ENCODE measurements at places on chromosomes 1 and 21.

GRCh38 chr1:30808067-30808662 is 50.6 kb upstream of the LAPTM5 start:
- DNase-seq, result no peak

- no peak for DNase-seq
Measured at GRCh38 chr1:6378096-6378746, 15.3 kb downstream of the ACOT7 start.

DNA sequence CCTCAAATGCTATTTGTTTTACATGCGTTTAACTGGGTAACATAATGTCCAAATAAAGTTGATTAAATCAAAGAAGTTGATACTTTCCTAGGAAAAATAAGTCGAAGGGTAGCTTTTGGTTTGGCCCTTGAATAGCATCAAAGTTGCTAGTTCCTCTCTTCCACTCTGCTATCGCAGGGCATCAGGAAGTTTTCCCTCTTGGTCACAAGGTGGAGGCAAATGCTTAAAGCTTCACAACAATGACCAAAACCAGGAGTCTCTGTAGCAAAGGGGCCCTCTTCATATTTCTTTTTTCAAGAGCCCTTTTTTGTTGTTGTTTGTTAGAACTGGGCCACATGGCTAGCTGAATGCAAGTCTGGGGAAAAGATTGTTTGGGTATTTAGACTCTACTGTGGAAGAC is 668.4 kb downstream of the KCNT2 start:
- no peak for DNase-seq

GRCh38 chr1:5579966-5580365 is 412.3 kb downstream of the NPHP4 start:
- no peak for DNase-seq

DNA sequence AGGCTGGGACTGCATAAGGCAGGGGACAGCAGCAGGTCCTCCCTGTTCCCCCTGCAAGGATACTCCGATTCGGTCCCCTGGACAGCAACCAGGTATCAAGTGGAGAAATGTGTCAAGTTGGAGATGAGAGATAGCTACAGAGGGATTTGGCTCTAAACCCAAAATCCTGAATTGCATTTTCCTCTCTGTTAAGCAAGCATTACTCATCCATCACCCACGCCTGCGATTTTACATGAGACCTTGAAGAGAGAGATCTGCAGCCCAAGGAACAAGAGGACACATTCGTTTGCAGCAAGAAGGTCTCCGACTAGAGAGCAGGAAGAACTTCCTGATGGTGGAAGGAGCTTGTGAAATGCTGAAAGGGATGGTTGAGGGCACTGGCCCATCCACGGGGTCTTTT is 21.9 kb downstream of the SYT2 start:
- no peak for DNase-seq

DNA sequence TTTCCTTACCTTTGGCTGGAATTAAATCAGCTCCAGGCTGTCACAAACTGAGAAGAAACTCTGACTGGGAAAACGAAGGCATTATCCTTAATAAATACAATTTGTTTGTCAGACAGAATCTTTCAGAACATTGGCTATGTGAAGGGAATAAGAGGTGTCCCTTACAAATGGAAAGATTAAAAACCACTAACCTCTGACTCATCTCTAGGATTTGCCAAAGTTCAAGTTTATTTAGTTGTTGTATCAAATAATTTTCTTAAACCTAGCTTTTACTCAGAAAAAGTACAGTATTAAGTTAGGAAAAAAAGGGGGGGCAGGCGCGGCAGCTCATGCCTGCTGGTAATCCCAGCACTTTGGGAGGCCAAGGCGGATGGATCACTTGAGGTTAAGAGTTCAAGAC is 15.7 kb downstream of the SERTAD4 start:
- DNase-seq, result no peak

DNA sequence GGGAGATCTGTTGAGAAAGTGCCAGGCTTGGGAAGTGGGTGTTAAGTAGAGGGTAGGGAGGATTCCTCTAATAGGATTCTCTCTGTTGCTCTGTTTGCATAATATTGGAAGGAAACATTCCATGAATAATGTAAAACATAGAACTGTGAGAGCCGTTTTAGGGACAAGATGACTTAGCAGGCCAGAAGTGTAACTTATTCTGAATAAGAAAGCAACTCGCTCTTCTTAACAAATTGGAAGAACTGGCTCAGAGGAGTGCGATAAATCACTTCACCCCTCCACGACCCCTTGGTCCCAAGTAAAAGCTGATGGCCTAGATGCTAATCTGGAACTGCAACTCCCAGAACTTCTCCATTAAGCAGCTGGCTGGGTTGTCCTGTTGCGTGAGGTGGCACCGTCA is 19.1 kb downstream of the SIM2 start:
- no peak for DNase-seq

GRCh38 chr1:30753660-30754123 is 3.9 kb downstream of the LAPTM5 start:
- DNase-seq, result no peak

- no peak for DNase-seq
Measured at GRCh38 chr1:200520735-200521134, 99.8 kb downstream of the KIF14 start.

GRCh38 chr21:16071092-16071491 is 341.3 kb downstream of the USP25 start:
- DNase-seq, result no peak

DNA sequence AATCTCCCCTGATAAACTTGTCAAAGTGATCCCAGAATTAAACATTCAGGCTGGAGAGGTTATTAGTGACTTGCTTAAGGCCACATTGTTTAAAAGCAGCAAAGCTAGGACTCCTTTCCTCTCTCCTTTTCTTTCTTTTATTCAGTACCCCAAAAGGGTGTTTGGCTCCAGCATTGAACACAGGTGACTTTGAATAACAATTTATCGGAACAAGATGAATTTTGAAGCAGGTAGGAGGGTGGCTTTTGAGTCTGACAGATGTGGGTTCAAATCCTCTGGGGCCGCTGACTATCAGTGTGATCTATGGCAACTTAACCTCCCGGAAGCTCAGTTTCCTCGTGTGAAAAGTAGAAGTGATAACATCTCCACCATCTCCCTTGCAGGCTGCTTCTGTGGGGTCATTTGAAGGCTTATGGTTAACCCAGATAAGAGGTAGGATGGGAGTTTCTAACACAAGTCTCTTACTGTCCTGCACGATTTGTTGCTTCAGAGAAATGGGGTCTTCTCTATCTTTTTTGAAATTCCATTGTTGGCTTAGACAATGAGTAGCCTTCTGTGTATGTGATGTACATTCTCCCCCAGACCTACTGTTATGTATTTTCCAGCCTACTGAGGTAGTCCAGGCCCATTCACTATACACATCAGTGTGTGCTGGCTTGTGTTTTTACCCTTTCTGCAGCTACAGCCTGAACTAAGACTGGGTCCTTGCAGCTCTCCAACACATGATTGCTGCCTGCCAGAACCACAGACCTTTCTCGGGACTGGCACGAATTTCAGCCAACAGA is 29.0 kb downstream of the JUN start:
- no peak for DNase-seq

GRCh38 chr1:213376862-213377372 is 325.9 kb downstream of the RPS6KC1 start:
- no peak for DNase-seq

DNA sequence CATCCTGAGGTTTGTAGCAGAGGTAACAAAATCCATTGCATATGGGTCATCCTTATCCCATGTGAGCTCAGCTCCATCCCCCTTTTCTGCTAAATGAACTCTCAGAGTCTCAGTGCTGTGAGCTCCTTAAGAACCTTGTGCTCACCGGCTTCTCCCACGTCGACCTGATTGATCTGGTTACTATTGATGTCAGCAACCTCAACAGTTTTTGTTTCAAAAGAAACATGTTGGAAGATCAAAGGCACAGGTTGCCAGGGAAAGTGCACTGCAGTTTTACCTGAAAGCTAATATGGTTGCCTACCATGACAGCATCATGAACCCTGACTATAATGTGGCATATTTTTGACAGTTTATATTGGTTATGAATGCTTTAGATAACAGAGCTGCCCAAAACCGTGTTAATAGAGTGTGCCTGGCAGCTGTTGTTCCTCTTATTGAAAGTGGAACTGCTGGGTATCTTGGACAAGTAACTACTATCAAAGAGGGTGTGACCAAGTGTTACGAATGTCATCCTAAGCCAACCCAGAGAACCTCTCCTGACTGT is 131.4 kb downstream of the HS2ST1 start:
- peak; percentile 58 for DNase-seq

DNA sequence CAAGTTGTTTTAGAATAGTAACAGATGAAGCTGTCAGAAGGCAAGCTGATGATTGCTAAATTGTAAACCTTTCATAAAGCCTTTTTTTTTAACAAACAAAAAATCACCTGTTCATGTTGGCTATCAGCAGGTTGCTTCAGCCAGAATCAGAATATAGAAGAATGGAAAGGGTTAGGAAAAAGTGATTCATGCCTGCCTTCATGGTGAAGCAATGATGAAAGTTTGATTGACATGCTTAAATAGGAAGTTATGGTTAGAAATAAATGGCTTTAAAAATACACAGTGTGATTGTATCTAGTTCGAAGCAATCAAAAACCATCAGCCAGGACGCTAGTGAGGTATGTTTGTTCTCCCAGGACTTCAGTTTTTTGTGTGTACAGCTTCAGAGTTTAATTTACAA is 37.9 kb downstream of the GABPA start:
- no peak for DNase-seq

DNA sequence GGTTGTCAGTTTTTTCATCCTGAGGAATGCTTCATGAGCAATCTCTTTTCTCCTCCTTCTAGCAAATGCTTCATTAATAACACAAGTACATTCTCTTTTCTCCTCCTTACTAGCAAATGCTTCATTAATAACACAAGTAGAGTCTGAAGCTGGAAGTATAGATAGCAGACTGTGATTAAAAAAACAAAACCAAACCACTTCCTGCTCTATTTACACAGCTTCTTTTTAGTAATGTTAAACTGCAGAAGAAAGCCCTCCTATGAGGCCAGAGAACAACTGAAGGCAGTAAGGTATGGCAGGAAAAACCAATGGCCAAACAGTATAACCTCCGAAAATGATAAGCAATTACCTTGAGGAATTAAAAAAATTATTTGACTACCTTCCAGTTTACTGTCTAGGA is 90.1 kb downstream of the ZSWIM5 start:
- no peak for DNase-seq

DNA sequence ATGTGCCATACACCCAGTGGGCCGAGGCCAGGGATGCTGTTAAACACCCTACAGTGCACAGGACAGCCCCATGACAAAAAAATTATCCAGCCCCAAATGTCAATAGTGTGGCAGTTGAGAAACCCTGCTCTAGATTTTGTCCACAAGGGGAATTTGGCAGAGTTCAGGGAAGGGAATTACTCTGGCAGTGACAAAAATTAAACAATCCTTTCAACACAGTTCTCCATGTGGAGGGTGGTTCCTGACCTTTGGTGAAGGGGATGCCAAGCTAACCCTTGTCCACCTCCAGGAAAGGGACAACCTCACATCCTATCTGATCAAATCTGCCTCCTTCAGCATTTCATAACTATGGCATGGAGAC is 28.4 kb upstream of the CD84 start:
- DNase-seq, result no peak

GRCh38 chr1:210600421-210601159 is 271.9 kb downstream of the HHAT start:
- no peak for DNase-seq

GRCh38 chr1:7613851-7614205 is 157.3 kb upstream of the VAMP3 start:
- DNase-seq, result no peak

DNA sequence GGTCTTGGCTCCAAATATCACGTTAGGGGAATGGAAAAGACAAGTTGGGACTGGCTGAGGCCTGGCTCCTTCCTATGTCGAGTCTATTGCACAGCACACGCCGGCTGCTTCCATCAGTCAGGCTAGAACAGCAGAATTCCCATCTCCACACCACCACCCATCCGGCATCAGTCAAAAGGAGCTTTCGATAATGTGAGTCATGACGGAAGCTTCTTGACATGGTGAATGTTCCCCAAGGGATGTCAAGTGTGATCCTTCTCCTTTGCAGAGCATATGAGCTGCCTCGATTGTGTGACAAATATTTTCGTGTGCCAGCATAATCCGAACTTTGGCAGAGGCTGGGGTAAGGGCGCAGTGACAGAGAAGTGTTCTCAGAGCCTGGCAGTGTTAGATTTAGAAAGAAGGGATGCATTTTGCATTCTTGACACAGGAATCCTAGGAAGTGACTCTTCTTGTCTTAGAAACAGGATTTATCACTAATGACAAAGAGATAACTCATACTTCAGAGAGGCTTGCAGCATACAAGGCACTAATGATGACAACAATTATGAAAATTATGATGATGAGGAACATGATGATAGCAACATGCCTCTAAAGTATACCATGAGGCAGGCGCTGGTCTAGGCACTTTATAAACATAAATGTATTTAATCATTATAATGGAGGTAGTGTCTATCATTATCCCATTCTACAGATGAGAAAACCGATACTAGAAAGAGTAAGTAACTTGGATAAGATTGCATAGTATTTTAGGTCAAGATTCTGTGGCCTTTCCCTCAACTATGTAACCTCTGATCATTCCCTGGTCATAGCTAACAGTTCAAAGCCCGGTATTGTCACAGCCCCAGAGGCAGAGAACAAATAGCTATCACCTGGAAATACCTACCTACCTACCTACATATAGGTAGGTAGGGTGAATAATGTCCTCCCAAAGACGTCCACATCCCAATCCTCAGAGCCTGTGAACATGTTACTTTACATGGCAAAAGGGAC is 135.0 kb downstream of the KCNJ6 start:
- DNase-seq, result no peak
